ENCODE measurements at places on chromosomes 13 and 19.

GRCh38 chr19:42683917-42684513 is 56.3 kb downstream of the PSG3 start:
- peak; percentile 23 for DNase-seq

DNA sequence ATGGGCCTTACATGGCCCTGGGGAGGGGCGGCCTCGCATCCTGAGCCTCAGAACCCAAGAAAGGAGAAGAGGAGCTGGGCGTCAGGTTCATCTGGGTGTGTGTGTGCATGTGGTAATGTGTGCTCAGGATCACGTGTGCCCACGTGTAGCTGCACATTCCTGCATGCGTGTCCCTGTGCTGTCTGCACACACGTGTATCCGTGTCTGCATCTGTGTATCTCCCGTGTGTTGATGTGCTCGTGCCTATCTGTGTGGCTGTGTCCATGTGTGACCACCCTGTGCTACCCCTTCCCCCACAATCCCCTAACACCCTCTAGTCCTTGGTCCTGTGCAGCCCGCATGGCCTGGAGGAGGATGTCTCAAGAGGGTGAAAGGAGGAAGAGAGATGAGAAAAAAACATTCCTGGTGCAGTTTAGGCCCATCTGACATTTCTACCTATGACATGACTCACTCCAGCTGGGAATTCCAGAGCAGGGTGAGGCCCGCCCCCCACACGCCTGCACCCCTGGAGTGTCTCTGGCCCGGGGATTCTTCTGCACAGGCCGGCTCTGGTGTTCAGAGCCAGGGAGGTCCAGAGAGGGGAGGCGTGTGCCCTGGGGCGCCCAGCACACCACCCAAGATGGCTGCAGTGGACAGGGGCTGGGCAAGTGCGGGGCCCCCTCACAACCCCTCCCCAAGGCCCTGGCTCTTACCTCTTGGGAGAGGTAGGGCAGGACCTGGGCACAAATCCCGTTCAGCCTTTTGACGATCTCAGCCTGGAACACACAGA is 7.1 kb downstream of the TLE5 start:
- DNase-seq, result no peak

DNA sequence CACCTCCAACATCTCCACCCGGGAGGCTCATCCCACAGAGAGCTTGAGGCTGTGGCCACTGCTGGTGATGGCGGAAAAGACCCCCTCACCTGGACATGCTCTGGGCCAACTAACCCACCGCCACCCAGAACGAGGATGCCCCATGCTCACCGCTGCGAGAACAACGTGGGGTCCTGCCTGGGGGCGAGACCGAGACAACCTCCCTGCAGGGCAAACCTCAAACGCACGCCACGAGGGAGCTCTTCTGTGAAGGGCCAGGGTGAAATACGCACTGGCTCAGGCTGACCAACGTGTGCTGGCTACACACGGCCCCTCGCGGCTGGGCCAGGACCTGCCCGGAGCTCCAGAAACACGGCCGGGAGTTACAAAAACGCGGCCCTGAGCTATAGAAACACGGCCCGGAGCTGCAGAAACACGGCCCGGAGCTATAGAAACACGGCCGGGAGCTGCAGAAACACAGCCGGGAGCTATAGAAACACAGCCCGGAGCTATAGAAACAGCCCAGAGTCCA is 19.0 kb upstream of the PLPP2 start:
- DNase-seq, result no peak

DNA sequence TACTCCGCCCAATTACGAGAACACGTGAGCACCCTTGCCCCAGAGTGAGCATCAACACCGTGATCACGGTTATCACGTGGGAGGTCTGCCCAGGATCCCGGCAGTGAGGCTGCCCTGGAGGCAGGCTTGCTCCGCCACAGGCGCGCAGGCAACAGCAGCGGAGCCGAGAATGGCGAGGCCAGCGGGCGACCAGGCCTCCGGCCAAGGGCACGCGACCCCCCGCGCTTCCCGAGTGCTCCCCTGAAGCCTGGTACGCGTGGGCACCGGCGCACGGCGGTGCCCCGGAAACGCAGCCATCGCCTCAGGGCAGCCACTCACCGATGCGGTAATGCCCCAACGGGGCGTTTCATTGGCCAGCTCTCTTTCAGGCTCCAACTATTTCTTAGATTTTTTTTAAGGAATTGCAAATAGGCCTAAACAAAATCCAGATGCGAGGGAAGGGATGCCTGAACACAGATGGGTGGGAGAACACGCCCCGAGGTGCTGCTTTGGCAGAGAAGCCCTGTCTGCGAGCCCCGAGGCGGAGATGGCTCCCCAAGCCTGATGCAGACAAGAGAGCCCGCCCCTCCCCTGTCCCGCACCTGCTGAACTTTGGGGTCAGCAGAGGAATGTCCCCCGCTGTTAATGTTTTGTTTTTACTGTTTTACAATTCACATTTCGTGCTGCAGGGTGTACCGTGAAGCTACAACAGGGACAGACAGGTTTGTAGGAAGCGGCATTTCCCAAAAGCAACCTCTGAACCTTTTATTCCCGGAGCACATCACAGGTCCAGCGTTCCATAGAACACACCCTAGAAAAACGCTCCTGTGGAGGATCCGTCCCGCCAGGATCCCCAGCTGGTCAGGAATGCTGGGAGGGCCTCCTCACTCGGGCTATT is 132.7 kb downstream of the ZDHHC20 start:
- DNase-seq, result peak; percentile 53

GRCh38 chr19:48203794-48204628 is 33.5 kb downstream of the ZSWIM9 start:
- peak; percentile 95 for DNase-seq

DNA sequence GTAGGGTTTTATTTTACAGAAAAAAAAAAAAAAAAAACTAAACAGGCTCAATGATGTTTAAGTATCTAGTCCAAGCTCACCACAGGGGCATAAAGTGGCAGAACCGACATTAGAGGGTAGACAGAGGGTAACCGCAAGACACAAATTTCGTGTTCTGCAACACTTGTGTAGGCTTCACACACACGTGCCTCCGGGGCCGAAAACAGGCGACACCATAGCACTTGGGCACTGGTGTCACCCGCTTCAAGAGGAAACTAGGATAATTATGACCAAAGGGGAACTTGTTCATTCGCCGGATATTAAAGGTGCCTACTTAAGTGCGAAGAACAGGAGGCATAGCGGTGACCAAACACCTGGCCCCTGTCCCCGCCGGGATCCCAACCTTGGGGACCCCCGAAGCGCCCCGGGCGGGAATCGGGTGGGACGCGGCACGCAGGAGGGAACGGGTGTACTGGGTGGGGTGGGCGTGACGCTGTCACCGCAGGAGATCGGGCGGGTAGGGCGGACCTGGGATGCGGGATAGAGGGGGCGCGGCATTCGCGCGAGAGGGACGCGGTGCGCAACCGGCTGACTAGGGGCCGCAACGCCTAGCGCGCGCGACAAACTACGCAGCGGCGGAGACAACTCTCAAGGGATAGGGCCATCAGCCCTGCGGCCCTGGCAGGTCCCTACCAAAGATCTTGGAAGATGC is 558 bp downstream of the MZT1 start:
- peak; percentile 14 for DNase-seq
